Diencephalon (tissue), 1 donor: ENCODE measurements at places on chromosomes 11 and 22. TPM values are rescaled to one million over a fixed set of nuclear protein-coding genes. Genes with fewer than 3 reads are reported as not detected.

Gene GPHA2
- total RNA-seq = not detected

Gene TKFC
- 12.9 TPM for total RNA-seq

Gene ROBO4
- 8.1 TPM for total RNA-seq

Gene BARX2
- 0.23 TPM for total RNA-seq

Gene CABP4
- 0.23 TPM for total RNA-seq

Gene ZP1
- total RNA-seq = 0.46 TPM

Gene SLC7A4
- total RNA-seq = 6.7 TPM
